ENCODE measurements at places on chromosomes 16 and 17.

DNA sequence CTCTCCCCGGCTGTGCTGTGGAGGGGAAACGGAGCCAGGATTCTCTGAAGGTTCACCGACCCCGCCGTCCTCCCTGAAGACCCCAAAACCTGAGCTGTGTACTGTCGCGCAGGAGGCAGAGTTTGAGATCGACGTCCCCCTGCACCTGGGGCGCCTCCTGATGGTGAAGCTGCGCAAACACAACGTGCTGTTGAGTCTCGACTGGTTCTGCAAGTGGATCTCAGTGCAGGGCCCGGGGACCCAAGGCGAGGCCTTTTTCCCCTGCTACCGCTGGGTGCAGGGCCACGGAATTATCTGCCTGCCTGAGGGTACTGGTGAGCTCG lies 62.6 kb upstream of the TEKT1 start:
- no peak for DNase-seq

- DNase-seq = no peak
These were observed 94.6 kb downstream of the BANP start for GRCh38 chr16:88045820-88046303.

- DNase-seq = peak; percentile 91
These were observed at the start of gene NLRP1 for GRCh38 chr17:5584383-5585286. Gene NLRP1 (minus strand): TSS chr17:5584509. CDS start chr17:5583957, 552 bp downstream.

DNA sequence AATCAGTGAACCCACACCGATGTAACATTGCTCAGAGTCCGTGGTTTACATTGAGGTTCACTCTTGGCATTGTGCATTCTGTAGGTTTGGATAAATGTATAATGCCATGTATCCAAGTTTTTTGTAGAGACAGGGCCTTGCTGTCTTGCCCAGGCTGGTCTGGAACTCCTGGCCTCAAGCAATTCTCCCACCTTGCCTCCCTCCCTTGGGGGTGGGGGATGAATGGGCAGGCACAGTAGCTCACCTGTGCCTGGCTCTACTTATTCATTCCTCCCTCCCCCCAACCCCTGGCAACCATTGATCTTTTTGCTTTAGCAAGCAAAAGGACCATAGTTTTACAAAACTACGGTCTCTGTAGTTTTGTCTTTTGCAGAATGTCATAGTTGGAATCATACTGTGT lies 181.4 kb downstream of the SPECC1 start:
- no peak for DNase-seq

DNA sequence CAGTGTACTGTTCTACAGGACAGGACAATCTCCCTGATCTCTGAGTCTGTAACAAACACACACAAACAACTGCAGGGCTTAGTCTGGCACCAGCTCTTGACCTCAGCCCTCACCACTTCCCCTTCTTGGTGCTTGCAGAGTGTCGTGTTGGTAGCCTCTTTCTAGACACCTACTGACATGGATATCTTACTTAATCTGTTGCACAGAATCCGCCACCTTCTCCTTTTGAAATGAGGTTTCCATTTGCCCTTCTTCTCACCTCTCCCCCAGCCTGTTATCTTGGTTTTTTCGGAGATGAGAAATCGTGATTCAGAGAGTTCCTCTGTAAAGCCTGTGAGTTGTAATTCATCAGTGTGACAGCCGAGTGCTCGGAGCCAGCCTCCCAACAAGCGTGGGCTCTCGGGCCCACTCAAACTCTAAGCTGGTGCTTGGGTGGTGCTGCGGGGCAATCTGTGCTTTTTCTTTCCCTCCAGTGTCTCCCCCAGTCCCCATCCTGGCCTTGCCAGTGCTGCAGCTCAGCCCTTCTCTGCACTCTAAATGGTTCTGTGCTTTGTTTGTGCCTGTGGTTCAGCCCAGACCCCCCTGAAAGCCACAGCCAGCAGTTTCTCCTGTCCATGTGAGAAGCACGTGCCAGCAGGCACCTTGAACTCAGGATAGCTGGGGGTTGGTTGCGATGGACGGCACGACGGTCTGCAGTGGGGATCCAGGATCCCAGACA lies 28.1 kb downstream of the KIAA0513 start:
- DNase-seq = peak; percentile 69

Data from activated naive CD8-positive, alpha-beta T cell treated with anti-CD3 and anti-CD28 coated beads, Interleukin-2, amount 10 ng/mL, durations not matched to agents 7 days and 5 days (primary cell).